Sigmoid colon (tissue), 7 donors: ENCODE measurements at places on chromosomes 3 and 15.

DNA sequence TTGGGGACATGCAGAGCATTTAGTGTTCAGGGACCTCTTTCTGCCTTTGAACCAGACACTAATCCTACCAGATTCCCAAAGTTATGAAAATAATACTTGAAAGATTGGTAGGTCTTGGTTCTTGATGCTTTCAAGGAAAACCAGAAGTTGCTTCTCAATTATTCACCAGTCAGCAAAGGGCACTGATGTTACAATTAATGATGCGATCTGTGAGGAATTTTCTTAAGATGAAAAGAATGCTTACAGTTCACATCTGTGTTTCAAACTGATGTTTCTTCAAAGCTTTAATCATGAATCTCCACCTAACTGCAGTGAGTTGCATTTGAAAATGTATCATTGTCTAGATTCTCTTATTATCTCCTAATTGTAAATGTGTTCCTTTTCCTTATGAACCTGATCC is 161.0 kb downstream of the NAALADL2 start:
- DNase-seq: no peak

GRCh38 chr3:6753536-6753935 is 107.4 kb upstream of the GRM7 start:
- DNase-seq: no peak

- no peak for DNase-seq
Observed at GRCh38 chr15:38073178-38073946, 138.9 kb downstream of the TMCO5A start.

DNA sequence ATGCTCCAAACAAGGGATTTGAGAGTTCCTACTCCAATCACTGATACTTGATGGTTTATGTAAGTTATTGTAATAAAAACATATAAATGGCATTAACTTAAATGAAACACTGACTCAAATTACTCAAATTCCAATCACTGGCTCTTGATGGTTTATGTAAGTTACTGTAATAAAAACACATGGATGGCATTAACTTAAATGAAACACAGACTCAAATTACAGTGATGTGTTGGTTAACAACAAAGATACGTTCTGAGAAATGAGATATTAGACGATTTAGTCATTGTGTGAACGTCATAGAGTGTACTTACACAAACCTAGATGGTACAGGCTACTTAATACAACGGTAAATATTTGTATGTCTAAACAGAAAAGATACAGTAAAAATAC is 6.6 kb downstream of the MOBP start:
- no peak for DNase-seq

DNA sequence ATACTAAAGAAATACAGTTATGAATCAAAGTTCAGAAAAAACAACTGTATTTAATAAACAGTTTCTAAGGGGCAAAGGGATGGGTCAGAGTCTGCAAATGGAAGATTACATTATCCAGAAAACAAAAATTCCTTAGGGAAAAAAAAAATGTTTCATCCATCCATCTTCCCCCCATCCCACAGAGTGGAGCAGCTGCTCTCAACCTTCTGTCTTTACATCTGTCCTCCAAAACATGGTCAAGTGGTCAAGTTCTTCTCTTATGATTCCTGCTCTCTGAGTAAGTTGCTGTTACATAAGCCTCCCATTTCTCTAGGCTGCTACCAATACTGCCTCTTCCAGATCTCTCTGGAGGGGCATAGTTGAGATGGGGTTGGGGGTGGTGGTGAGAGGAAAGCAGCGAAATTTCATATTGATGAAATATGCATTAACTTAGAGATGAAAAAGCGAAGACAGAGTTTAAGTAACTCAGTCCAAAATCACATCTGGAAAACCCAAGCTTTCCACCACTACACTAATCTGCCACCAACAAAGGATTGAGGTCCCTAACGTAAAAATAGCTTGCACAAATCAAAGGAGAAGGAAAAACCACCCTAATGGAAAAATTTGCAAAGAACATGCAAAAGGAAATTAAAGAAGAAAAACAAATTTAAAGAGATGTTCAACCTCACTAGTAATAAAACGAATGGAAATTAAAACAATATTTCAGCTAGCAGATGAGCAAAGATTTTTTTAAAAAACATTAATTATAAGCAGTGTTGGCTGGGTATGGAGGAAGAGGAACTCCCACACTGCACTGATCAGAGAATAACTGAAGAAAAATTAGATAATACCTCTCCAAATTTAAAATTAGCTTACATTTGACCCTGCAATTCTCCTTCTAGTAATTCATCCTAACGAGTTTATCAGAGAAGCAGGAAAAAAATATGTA is 109.5 kb downstream of the ST8SIA2 start:
- no peak for DNase-seq

GRCh38 chr3:127391436-127392155 is 103.8 kb upstream of the PRR20G start:
- DNase-seq: peak; percentile 56
